Stimulated activated CD8-positive, alpha-beta memory T cell treated with anti-CD3 and anti-CD28 coated beads, Interleukin-2, amount 100 ng/mL, for 48 hours (primary cell): ENCODE measurements at places on chromosomes 6 and 20.

DNA sequence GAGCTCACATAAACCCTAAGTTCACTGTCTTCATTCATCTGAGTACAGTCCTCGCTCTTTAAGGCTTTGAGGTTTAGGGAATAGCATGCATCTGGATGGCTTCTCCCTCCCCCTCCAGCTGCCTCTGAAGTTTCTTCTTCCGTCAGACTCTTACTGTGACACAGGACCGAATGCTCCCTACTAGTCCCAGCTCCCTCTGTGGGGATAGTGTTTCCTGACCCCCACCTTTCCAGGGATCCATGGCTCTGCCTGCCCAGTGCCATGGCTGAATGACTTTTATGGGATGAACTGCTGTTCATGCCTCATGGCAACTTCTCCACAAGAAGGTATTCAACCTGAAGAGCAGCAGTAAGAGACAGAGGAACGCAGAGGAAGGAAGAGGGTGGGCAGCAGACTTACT lies 79.8 kb upstream of the EMILIN3 start:
- no peak for DNase-seq

- peak; percentile 52 for DNase-seq
Observed at GRCh38 chr20:4592316-4593148, 129.2 kb upstream of the PRND start.

DNA sequence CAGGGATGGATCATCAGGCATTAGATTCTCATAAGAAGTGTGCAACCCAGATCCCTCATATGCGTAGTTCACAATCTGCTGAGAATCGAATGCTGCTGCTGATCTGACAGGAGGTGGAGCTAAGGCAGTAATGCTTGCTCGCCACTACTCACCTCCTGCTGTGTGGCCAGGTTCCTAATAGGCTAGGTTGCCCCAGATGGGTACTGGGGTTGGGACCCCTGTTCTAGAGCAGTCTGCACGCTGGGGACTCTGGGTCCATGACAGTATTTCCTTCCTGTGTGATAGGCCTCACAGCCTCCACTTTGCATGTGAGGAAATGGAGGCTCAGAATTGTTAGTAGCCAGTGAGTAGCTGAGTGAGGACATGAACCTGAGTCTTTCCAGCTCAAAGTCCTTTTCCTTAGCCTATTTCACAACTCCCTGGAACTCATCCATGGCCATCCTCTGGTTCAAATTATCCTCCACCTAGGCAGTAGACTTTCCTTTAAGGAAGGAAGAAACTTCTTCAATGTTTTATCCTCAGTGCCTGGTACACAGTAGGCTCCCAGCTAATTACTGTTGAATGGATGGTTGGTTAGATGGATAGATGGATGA lies 117.2 kb downstream of the SYCP2 start:
- no peak for DNase-seq

- no peak for DNase-seq
Observed at GRCh38 chr20:56503916-56504315, 20.6 kb upstream of the FAM209A start.

DNA sequence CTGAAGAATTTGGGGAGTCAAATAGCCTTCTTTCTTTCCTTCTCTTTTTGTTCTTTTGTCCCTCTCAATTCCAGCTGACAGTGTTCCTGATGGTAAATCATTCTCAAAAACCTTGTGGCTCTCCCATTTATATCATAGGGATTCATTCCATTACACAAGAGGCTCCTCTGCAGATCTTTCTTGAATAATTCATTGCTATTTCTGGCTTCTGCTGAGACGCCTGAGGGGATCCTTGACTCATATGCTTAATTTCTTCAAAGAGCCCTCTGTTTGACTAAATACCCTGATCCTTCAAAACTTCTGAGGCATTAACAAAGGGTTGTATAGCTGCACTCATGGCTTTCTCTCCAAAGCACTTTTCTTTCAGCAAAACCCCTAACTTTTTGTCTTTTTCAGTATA lies 289.3 kb downstream of the FARS2 start:
- DNase-seq, result no peak

DNA sequence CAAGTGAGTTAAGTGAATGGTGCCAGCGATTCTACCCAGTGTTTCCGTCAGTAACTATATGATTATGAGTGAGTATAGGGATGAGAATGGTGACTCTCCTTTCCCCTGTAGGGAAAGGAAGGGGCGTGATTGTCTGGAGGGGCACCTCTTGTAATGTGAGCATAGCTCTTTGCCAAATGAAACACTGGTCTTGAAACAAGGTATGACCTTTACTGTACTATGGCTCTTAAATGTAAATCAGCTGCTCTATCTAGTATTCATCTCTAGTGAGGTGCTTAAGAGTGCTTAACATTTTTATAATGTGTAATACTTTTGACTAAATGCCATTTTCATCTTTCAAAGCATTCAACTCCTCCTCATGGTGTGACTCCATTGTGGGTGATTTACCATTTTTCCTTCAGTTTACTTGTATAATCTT lies 11.0 kb downstream of the PANK2 start:
- no peak for DNase-seq

DNA sequence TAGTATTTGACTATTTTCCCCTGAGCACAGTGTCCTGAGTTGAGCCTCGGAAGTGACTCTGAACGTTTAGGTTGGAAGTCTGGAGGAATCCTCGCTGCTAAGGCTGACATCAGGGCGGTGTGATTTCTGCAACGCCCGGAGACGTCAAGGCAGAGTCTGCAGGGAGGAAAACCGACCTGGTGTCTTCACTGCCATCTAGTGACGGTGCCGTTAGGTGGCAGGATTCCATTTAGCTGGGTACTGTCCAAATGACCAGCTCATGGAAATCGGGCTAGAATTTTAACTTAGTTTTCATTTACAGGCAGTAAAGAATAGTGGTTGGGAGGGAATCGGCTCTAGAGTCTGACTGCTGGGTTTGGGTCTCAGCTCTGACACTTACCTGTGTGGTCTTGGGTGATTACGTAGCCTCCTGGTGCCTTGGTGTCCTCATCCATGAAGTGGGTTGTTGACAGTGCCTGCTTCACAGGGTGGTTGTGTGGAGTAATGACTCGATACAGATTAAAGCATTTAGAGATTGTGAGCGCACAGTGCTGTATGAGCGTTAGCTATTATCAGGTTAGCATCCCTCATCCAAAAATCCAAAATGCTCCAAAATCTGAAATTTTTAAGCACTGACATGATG lies 35.0 kb downstream of the FOXF2 start:
- DNase-seq, result peak; percentile 1

GRCh38 chr6:41443616-41444525 lies 102.3 kb upstream of the FOXP4 start:
- no peak for DNase-seq

- DNase-seq, result no peak
Observed at GRCh38 chr6:149237464-149237863, 80.0 kb upstream of the TAB2 start.
